Hematopoietic multipotent progenitor cell (in vitro differentiated cells): ENCODE measurements at places on chromosomes 5 and 9. TPM values are rescaled to one million over a fixed set of nuclear protein-coding genes. Genes with fewer than 3 reads are reported as not detected.

DNA sequence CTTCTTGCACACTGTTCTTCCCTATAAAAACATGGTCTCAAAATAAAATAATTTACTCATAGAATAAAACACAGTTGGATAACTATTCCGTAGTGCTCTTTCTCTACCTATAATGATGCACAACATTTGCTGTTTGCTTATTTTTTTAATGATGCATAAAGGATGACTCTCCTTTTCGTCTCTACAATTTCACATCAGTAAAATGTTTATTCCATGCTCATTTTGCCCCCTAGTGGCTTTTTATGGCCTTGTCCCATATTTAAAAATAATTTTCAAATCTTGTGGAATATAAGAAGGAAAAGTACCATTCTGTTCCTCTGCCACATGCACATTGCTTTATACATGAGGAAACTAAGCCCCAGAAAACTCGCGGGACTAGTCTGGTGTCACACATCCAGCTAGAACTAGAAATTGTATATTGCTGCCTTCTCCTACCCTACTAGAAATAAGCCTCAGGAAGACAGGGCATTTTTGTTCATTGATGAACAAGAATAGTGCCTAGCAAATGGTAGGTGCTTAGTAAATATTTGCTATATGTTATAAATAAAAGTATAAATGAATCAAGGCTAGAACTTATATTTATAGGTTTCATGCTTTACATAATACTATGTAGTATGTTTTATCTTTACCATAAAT lies 12.7 kb downstream of the KCTD16 start:
- DNase-seq, result no peak

DNA sequence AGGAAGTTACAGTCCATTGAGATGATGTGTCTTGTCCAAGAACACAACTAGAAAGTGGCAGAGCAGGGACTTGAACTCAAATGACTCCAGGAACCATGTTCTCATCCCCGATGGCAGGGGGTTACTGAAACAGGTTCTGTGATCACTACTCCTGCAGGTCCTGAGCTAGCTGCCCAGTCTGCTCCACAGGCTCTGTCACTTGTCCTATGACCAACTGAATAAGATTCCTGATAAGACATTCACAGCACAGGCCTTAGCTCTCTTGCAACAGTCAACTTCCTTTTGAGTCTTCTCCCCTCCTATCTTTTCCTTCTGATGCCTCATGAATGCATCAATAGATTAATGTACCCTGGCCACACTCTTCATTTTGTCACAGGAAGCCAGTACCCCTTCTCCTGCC lies 109.2 kb downstream of the SH3TC2 start:
- no peak for DNase-seq

DNA sequence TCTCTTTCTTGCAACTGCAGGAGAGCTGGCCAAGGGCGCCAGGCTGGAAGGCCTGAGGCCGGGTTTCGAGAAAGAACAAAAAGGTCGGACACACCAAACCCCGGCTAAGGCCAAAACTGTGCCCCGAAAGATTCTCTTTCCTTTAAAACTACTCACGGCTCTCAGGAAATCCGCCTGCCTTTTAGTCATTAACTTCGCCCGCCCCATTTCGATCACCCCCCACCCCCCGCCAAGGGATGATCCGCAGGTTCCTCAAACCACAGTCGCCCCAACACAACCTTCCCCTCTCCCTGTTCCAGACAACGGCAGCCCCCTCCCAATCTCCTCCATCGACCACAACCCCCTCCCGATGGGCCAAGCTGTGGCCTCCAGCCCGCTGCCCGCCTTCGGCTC lies 536 bp downstream of the FEM1C start:
- peak; percentile 67 for DNase-seq

DNA sequence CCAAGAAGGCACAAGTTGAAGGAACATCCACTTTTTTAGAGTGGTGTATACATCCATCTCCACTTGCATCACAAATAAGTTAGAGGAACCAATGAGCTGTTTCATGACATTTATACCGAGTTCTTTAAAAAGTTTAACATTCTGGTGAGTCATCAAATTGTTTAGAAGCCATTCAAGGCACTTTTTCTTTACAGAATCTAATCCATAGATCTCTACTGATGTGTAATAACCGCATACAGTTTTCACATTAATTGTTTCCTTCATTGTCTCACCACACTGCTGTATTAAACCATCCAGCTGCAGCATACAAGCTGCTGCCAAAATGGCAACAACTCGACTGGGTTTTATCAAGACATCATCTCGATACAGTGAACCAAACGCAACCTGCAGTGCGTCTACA lies 744 bp downstream of the GMCL2 start:
- peak; percentile 25 for DNase-seq

GRCh38 chr5:18333841-18334240 lies 699.6 kb downstream of the TAF11L14 start:
- DNase-seq, result no peak

DNA sequence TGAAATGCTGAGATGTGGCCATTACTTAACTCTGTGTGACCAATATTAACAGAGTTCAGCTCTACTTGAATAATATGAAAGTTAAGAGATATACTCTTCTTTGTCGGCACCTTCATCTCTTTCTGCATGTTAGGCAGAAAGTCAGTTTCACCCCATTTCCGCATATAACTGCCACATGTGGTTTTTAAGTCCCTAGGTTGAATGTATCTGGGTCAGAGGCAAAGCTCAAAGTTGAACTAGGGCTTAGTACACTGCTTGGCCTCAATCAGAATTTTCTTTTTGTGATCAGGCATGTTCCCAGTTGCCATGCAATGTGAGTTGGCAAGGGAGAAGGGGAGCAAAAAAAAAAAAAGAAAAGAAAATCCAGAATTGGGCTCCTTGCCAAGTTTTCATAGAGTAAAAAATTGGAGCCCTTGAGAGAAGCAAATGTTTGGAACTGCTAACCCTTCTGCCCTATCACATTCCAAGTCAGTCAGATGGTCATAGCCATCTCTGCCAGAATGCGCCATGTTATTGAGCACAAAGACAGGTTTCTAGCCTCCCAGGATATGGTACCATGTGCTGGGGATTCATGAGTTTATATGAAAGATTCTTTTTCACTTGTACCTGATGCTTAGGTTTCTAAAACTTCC lies 251.2 kb upstream of the RORB start:
- DNase-seq, result no peak

DNA sequence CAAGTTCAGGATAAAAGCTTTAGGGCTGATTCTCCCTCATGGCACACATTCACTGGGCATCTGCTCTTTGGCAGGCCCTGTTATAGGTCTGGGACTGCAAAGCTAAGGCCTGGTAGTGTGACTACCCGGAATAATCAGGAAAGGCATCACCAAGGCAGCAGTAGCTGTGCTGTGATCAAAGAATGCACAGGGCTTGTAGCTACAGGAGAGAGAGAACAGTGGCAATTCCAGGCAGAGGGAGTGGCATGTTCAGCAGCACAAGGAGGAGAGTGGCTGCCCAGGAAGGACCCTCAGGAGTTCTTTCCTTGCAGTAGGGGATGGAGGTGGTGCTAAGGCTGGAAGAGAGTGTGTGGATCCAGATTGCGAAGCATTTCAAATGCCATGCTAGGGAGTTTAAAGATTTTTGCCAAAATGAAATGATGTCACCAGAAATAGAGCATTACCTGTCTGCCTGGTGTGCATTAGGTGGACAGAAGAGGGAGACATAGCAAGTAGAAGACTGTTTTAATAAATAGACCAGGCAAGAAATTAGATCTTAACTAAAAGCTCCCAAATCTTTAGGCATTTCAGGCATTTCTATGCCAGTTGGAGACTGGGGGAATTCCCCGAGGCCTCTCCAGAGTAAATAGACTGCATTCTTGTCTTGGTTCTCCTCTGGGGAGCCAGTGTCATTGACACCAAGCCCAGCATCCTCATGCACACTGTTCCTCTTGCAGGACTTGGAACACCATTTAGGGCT lies 69.1 kb downstream of the GPR21 start:
- DNase-seq, result no peak

DNA sequence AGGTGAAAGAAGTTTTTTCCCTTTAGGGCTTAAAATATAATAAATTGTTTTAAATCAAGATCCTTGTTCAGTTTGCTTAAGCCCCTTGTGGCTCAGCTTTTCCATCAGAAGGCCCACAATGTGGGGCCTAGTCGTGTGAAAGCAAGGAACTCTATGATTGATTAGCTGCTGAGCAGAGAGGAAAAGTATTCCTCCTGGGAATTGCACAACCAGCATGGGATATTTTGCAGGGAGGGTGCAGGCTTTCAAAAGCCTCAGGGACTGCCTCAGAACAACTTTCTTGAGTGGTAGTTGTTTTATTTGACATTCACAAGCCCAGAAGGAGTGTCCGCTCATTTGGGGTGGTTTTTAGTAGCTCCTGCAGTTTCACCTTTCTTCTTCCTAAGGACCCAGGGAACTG lies 19.8 kb downstream of the TTC23L start:
- no peak for DNase-seq

DNA sequence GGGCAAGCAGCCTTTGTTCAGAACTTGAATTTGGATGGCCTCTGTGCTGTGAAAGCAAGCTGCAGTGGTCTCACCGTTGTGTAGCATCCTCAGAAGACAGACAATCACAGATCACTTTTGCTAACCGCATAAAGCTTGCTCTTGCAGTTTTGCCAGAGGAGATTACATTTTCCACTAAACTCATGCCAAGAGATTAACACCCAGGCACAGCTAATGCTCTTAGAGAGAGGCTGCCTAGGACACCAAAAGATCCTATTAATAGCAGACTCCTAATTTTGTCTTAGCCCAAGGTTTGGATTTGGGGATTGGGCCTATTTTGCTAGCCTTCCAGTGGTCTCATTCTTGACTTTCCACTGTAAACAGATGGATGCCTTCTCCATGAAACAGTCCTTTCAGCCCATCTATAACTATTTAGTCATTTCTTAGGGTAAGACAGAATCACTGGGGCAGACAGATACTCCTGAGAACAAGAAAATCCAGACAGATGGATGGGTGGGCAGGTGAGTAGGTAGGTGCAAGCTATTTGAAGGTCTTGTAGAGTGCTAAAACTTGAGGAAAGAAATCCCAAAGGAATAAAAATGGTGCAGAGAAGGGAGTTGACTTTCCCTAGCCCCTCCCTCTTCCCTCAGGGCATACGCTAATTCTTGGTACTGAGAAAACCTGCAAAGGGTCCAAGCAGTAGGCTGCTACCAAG lies 506.2 kb downstream of the SPOCK1 start:
- DNase-seq, result no peak

DNA sequence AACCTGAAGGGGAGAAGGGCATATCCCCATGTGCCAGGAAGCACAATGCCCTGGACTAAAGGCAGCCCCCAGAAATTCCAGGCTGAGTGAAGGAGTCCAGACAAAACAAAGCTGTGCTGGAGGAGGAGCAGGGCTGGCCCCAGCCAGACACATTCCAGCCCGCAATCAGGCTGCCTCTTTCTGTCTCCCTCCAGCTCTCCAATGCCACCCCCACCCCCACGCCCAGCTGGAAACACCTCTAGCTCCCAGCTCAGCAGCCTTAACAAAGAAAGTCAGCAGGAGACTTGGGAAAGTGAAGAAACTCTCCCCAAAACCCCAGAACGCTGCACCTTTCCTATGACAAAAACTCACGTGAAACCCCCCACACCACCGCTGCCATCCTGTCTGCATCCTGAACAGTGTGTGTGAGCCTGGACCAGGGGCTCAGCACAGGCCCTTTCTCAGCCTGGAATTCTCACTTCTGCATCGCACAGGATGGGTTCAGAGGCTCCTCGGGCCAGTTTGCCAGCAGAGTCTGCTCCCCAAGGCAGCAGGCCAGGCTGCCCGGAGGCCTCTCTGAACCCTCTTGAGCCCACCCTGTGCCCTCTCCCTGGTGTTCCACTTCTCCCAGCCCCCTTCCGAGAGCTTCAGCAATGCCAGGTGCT lies 96.2 kb upstream of the ICE1 start:
- DNase-seq, result no peak

DNA sequence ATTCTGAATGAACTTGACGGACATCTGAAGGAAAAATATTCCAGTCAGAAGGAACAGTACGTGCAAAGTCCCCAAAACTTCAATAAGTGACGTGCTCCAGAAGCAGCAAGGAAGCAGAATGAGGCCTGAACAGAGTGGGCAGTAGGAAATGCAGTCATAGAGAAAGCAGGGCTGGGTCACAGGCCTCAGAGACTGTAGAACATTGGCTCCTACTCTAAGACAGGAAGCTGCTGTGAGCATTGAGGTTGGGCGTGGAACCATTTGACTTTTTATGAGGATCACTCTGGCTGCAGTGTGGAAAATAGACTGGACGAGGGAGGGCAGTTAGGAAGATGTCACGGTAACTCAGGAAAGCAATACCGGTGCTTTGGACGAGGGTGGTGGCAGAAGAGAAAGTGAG lies 64.0 kb downstream of the DOCK8 start:
- DNase-seq, result no peak

GRCh38 chr5:137305971-137306602 lies 193.0 kb downstream of the SPOCK1 start:
- DNase-seq, result no peak

DNA sequence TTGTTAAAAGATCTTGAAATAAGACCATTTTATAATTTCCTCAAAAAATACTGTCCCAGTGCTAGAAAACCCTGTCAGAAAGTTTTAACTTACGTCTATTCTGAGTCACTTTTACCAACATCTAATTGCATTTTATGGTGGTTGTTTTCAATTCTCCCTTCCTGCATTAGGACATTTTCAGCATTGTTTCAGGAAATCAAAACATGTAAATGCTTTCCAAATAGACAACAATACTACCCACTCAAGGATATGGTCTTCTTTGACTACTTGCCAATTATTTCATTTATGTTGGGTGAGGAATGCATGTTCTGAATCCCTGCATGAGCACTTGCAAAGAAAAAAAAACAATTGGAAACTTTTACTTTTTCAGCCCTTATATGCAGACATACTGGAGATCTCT lies 284.6 kb upstream of the PDE4D start:
- DNase-seq, result no peak

GRCh38 chr5:60446917-60447316 lies 253.0 kb downstream of the DEPDC1B start:
- no peak for DNase-seq

- DNase-seq, result no peak
These were observed 18.9 kb downstream of the PDE4D start for GRCh38 chr5:59874675-59875074.

GRCh38 chr5:80406980-80407734 lies 707 bp upstream of the ZFYVE16 start:
- DNase-seq, result no peak

Gene FOXI1
- total RNA-seq, result not detected

Gene CDKN2B-AS1
- total RNA-seq, result not detected

Gene DNAH5
- 0.27 TPM for total RNA-seq

Gene ZNF454
- 0.54 TPM for total RNA-seq

Gene BAAT
- not detected for total RNA-seq

Gene SVEP1
- total RNA-seq, result under 0.01 TPM

Gene SLC25A2
- 0.54 TPM for total RNA-seq

Gene ATP10B
- not detected for total RNA-seq

Gene DPYSL3
- 45.2 TPM for total RNA-seq

Gene HMGCR
- total RNA-seq, result 23.4 TPM
